Adrenal gland (tissue), 19 donors: ENCODE measurements at places on chromosomes 12 and 14. TPM values are rescaled to one million over a fixed set of nuclear protein-coding genes. Genes with fewer than 3 reads are reported as not detected.

GRIP1 gene
- polyA plus RNA-seq: 0.54 TPM

KRT78 gene
- polyA plus RNA-seq: not detected

OTOGL gene
- polyA plus RNA-seq: 0.08 TPM

CFAP251 gene
- 0.92 TPM for polyA plus RNA-seq

FOXN4 gene
- polyA plus RNA-seq: not detected

WNT1 gene
- polyA plus RNA-seq: not detected

DGLUCY gene
- polyA plus RNA-seq: 50.3 TPM

ANO4 gene
- polyA plus RNA-seq: 9.2 TPM

LRP6 gene
- polyA plus RNA-seq: 10.4 TPM

SMCO2 gene
- not detected for polyA plus RNA-seq

PTGES3 gene
- polyA plus RNA-seq: 296 TPM

CALM1 gene
- polyA plus RNA-seq: 190 TPM

SMOC1 gene
- 6.4 TPM for polyA plus RNA-seq

FGF23 gene
- polyA plus RNA-seq: not detected

TAS2R7 gene
- not detected for polyA plus RNA-seq

LHX5 gene
- not detected for polyA plus RNA-seq

DDX47 gene
- 31.6 TPM for polyA plus RNA-seq

CCDC177 gene
- polyA plus RNA-seq: 0.40 TPM

KLHDC1 gene
- 3.1 TPM for polyA plus RNA-seq

PPM1A gene
- polyA plus RNA-seq: 23.4 TPM

TMEM30B gene
- 2.4 TPM for polyA plus RNA-seq

RERGL gene
- 2.3 TPM for polyA plus RNA-seq

NPFF gene
- 0.27 TPM for polyA plus RNA-seq

CLECL1 gene
- polyA plus RNA-seq: 1.5 TPM

SIRT4 gene
- polyA plus RNA-seq: 5.1 TPM

RASSF9 gene
- 0.57 TPM for polyA plus RNA-seq

ORAI1 gene
- polyA plus RNA-seq: 1.9 TPM

ARG2 gene
- 3.2 TPM for polyA plus RNA-seq

NID2 gene
- 7.2 TPM for polyA plus RNA-seq

POU6F1 gene
- polyA plus RNA-seq: 2.2 TPM

HPD gene
- polyA plus RNA-seq: 4.4 TPM

SENP1 gene
- polyA plus RNA-seq: 3.0 TPM

AQP5 gene
- 2.6 TPM for polyA plus RNA-seq

PNP gene
- 14.3 TPM for polyA plus RNA-seq

C12orf60 gene
- polyA plus RNA-seq: 12.5 TPM

ANKRD52 gene
- polyA plus RNA-seq: 8.4 TPM

AQP6 gene
- not detected for polyA plus RNA-seq

SOX5 gene
- 1.1 TPM for polyA plus RNA-seq

NOC4L gene
- polyA plus RNA-seq: 4.7 TPM

TBX3 gene
- polyA plus RNA-seq: 216 TPM

HCAR2 gene
- polyA plus RNA-seq: 0.08 TPM

RERG gene
- 33.5 TPM for polyA plus RNA-seq

SALL2 gene
- polyA plus RNA-seq: 6.9 TPM

KCNA1 gene
- not detected for polyA plus RNA-seq

BHLHE41 gene
- polyA plus RNA-seq: 15.4 TPM

PKP2 gene
- 0.47 TPM for polyA plus RNA-seq

IL26 gene
- polyA plus RNA-seq: not detected

AICDA gene
- polyA plus RNA-seq: not detected

CYP46A1 gene
- 3.0 TPM for polyA plus RNA-seq

TTLL5 gene
- polyA plus RNA-seq: 12.7 TPM

DHH gene
- 0.16 TPM for polyA plus RNA-seq

TMTC2 gene
- 1.8 TPM for polyA plus RNA-seq

TSPAN19 gene
- 0.34 TPM for polyA plus RNA-seq

SLC25A21 gene
- polyA plus RNA-seq: 0.24 TPM
